ENCODE measurements at places on chromosomes 3 and 15.

GRCh38 chr3:25556447-25556846, 108.3 kb downstream of the TOP2B start:
- no peak for DNase-seq

DNA sequence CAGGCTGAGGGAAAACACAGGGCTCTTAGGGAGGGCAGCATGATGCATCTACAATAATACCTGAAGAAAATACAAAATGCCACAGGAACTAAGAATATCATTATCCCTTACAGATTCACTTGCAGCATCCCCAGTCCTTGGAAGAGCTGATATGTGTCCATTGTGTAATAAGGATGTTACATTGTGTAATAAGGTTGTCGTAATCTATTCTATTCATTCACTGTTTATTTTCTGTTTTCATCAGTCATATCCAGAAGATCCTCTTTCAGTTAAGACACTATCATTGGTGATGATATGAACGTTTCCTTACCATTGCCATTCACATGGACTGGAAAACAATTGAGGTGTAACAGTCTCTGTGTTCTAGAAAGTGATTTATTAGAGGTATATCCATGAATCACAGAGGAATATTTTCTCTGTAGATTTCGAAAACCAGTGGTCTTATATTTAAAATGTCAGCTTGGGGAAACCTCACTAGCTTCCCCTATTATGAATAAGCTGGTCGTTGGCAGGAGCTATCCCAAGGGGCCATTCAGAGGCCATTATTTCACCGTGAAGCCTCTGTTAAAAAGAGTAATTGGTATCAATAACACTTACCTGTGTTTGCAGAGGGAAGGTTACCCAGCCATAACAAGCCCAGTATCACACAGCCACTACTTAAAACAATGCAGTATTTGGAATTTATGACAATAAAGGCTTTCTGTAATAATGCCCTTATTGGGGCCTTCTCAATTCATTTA, 241.1 kb downstream of the ZNF385D start:
- no peak for DNase-seq

DNA sequence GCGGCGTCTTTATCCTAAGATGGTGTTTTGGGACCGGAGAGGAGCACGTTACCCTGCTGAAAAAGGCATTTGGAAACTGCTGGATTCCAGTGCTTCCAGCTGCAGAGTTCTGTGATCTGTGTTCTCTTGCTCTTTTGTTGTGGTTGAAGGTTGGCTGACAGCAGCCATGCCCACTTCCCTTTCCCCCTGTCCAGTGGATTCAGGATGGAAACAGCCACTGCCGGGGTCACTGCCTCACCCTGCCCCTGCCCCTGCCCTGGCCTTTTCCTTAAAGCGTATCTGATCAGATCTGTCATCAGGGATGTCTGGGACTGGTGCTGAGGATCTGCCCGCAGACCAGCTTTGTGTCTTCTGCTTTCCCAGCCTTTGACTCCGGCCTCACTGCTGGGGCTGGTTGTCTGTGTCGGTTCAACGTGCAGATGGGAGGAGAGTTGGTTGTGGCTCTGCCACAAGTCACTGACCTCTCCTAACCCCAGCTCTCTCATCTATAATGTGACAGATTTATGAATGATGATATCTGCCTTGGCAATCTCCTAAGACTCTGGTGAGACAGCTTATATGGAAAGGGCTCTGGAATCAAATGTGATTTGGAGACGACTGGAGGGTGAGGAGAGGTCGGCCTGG, 219.4 kb upstream of the BHLHE40 start:
- no peak for DNase-seq

GRCh38 chr3:24503616-24504113, 9.0 kb upstream of the THRB start:
- DNase-seq: no peak

GRCh38 chr3:82262193-82262592, 500.7 kb upstream of the GBE1 start:
- no peak for DNase-seq

- no peak for DNase-seq
These were observed 901.1 kb downstream of the TBL1XR1 start for GRCh38 chr3:176296066-176296597.

All from WTC11 (cell line).